ENCODE measurements at places on chromosomes 1 and 21.

DNA sequence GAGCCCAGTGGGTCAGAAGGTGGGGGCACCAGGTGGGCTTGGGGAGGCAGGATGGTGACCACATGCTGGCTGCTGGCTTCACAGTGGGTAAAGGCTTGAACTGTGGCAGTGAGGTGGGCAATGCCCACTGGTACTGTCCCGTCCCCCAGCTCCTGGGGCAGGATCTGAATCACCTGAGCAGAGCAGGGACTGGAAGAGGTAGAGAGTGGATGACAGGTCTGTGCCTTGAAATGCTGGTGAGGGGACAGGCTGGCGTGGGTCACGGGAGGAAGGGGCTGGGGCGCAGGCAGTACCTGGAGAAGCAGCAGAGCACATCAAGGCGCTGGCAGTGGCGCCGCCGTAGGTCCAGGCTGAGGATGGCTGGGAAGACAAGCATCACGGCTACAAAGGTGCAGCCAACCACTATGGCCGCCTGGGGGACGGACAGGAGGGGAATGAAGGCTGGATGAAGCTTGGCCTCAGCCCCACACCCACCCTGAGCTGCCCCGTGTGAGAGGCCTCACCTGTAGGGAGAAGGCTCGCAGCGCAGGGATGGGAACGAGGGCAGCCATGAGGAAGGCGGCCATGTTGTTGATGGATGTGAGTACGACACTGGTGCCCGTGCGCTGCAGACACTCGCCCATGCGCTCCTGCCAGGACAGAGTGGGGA is 14.9 kb downstream of the PTCH2 start:
- no peak for DNase-seq

DNA sequence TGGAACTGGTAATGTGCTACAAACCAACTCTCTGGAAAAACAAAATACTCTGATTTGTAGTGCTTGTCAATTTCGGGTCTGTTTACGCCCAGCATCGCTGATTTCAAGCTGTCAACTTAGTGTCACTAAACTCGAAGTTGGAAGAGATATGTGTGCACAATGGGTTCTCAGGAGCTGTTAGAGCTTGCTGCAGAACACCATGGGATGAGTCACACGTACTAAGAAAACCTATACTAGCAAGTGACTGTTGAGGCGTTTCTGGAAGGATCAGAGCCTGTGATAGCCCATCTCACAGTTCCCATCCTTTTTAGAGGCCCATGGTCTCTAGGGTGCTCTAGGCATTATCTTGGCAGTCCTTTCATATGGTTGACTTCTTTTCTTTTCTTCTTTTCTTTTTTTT is 14.3 kb downstream of the GMEB1 start:
- no peak for DNase-seq

DNA sequence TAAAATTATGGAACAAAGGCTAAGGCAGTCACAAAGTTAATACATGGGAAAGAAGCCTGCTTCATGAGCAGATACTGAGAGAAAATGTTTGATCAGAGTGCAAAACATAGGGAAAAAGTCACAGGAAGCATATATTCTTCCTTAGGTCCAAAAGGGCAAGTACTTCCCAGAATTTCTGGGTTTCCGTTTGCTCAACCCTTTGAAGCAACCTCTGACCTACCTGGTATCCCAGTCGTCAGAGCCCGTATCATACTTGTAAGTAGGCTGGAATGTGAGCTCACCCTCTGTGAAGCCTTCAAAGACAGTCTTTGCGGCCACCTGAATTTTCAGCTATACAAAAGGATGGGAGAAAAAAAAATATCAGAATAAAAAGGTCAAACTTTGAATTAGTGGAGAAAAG is 20.5 kb upstream of the MTF1 start:
- DNase-seq = no peak

DNA sequence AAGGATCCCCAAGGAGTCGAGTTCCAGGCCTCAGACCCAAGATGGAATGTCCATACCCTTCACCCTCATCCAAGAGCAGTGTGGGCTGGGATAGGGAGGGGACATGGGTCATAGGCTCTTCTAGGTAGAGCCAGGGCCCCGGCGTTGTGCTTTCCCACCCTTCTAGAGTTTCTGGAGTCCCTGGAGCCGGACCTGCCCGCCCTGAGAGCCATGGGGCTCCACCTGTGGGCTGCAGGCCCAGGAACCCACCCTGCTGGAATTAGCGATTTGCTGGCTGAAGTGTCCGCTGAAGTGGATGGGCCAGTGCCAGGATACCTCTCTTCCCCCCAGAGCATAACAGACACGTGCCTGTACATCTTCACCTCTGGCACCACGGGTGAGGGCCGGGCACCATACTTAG is 1.1 kb downstream of the SLC27A3 start:
- DNase-seq = no peak

GRCh38 chr1:44318097-44319088 is 36.7 kb downstream of the ERI3 start:
- peak; percentile 9 for DNase-seq

DNA sequence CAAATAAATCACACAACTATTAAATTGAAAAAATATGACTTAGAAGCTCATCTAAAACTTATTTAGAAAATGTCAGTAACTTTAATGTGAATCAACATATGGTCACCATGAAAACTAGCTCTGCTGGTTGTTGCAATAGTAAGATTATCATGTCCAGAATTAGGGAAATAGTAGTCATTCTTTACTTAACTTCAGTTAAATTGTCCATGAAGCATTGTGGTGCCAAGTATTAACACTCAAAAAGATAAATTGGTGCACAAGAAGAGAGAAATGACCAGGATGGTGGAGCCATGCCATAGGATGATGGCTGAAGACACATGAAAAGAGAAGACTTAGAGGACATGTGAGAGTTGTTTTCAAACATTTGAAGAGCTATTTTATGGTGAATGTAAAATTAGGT is 130.2 kb upstream of the PTGFR start:
- DNase-seq = no peak

GRCh38 chr1:5494518-5494917 is 497.7 kb downstream of the NPHP4 start:
- no peak for DNase-seq

- peak; percentile 34 for DNase-seq
These were observed at the start of gene PIK3CD for GRCh38 chr1:9651565-9652378. TSS of gene PIK3CD (plus strand) at chr1:9651731. CDS start at chr1:9710456, 58,725 bp downstream.

GRCh38 chr1:204294357-204294756 is 65.4 kb downstream of the PLEKHA6 start:
- no peak for DNase-seq
